Head of caudate nucleus (tissue), 42 donors: ENCODE measurements at places on chromosomes 13 and 19.

- no peak for DNase-seq
Measured at GRCh38 chr13:112058941-112059340, 8.0 kb upstream of the SOX1 start.

DNA sequence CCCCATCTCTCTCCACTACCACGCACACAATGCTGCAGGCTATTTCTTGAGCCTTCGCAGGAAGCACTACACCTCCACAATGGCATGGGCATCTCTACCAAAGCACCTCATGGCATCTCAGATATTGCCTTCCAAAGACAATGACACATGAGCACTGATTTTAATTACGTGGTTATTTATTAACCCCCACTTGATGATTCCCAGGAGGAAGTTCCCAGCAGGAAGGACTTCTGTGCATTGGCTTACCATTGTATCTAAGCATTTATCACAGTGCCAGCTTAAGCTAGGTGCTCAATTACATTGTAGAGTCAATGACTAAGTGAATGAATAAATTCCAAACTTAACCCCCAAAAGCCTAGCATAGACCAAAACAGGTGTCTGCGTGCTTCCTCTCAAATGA is 101.4 kb downstream of the ABCC4 start:
- no peak for DNase-seq

DNA sequence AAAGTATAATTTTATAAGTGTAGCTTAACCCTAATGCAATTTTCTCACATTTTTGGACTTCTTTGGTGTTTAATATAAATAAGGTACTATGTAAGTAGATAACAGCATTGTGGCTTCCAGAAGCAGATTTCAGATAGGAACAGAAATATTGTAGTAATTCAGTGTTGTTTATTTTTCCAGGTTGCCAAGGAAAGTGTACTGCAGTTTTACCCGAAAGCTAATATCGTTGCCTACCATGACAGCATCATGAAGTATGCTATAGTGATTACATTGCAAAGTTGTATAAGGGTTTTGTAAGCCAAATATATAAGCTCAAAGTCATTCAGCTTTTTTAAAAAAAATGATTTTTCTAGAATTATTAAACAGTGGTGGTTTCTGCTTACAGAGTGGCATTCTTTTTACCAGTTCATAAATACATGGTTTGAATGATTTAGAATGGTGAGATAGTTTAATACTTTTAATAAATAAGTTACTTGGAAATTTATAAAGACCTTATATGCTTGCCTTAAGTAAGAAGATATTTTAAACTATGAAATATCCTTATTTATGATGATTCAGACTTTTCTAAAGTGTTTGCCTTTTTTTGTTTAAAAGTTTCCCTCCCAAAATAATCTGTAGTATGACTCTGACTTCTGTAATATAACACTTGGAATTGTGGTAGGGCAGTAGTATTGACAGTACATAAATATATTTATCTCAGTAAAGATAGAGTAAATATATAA is 3.7 kb downstream of the UBA2 start:
- no peak for DNase-seq

- no peak for DNase-seq
Measured at GRCh38 chr19:17352608-17353280, 15.4 kb downstream of the GTPBP3 start.

- DNase-seq = no peak
Measured at GRCh38 chr19:54875506-54875905, 1.5 kb downstream of the FCAR start.

GRCh38 chr13:106133025-106133424 is 402.4 kb downstream of the EFNB2 start:
- no peak for DNase-seq

- no peak for DNase-seq
Measured at GRCh38 chr19:50712833-50713232, 6.8 kb downstream of the SHANK1 start.

- no peak for DNase-seq
Measured at GRCh38 chr13:67440236-67440975, 210.3 kb upstream of the PCDH9 start.

- DNase-seq = no peak
Measured at GRCh38 chr19:42226886-42227285, 6.8 kb downstream of the ZNF526 start.

DNA sequence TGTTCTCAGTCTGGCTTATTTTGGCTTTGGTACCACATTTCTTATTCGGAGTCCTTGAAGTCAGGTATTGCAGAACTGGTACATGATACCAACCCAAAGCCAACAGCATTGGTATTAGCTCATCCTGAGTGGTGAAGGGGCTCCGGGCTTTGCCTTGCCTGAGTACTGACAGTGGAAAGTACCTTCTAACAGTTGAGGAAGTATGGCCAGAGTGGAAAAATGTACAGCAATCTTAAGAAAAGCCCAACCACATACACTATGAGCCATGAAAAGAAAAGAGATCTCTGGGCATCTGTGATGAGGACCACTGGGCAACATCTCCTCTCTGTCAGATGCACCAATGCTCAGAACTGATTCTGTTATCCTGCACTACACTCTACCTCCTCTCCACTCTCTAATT is 8.3 kb downstream of the LCP1 start:
- DNase-seq = no peak

GRCh38 chr19:45901912-45902650 is at the start of gene MYPOP:
TSS of gene MYPOP (minus strand) at chr19:45902613. CDS start at chr19:45901773, 840 bp downstream.
- no peak for DNase-seq

DNA sequence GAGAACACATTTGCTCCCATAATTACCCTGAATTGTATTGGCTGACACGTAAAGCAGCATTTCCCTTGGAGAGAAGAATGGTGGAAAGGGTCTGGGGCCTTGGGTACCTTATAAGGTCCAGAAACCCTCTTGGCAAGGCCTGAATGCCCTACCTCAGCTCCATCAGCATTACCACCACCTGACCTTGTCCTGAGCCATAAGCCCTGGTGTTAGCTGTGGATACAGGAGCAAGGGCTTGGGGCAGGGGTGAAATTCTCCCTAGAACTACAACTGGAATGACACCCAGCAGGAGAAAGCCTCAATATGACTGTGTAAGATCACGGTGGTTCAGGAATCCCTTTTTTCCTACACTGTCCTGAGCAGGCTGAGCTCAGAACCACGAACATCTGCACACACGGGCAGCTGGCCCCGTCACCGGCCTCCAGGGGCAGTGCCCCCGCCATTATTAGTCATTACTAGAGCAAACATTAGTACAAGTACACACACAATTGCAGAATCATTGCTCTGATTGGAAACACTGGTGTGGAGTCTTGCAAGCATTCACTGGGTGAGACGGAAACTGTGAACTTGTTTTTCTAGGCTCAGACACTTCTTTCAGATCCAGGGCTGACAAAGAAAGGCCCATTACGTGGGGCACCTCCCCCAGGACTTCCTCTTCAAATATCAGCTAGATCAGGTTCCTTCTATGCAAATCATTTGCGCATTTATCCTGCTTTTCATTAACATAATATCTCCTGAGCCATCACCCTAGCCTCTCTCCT is 26.8 kb upstream of the MTIF3 start:
- no peak for DNase-seq

DNA sequence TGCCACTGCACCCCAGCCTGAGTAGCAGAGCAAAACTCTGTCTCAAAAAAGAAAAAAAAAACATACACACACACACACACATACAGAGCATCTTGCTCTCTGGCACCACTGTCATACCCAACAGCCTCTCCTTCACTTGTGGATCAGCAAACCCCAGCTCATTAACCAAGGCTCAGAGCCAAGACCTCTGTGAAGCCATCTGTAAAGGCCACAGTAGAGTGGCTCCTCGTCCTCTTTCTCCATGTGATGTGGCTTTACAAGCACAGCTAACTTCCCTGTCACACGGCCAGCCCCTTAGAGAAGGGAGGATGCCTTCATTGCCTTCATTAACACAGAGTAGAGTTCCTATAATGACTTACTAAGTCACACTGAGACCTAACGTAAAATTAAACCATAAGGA is 62.7 kb upstream of the LSM14A start:
- DNase-seq = no peak

DNA sequence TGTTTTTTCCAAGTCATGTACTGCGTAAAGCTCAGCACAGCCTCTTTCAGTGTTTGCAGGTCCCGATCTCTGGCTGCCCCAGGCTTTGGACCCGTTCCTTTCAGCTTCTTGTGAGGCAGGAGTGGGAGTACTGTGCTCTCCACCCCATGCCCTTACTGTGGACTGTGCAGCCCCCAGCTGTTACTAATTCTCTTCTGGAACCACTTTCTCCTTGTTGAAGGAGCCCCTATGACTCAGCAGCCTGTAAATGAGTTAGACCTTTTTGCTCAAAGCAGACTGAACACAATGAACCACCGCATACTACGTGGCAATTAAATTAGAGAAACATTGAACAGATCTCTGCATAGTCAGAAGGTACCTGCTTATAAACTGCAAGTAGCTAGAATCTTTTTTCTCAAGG is 39.0 kb downstream of the SERTM1 start:
- no peak for DNase-seq

DNA sequence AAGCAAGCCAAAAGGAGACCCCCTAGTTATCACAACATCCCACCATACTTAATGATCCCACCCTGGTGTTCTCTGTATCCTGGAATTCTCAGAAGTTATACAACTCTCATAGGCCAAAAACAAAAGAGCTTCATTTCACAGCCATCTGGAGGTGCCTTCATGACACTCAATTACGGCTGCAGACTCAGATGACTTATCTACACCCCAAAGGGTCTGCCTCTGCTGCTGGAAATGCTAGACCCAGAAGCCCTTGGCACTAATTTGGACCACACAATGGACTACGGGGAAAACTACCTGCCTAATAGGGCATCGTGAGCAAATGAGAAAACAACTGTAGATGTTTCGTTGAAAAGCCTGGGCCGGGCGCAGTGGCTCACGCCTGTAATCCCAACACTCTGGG is 40.2 kb downstream of the BRD4 start:
- no peak for DNase-seq

- DNase-seq = no peak
Measured at GRCh38 chr13:42214446-42214845, 57.5 kb upstream of the AKAP11 start.

DNA sequence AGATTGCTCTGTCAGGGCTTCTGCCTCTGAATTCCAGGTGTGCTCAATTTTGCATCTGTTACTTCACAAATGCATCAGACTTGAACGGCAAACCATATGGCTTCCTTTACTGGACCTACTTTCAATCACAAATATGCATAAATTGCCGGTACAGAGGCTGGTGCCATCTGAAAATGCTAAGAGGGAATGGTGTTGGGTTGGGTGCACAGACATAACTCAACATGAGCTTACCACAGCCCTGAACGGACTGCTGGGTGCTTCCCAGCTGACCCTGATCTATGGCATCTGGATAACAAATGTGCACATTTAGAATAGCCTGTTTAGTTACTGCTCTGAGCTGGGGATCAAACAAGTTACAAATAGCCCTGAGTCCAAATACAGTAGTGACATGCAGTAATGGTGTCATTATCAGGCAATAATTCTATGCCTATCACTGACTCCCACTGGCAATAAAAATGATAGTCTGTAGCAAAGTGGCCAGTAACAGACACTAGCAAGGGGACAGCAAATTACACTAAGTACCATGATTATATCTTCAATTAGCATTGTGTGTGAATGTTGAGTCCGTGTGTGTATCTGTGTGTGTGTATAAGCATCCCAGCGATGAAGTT is 927.3 kb downstream of the DIAPH3 start:
- DNase-seq = no peak

DNA sequence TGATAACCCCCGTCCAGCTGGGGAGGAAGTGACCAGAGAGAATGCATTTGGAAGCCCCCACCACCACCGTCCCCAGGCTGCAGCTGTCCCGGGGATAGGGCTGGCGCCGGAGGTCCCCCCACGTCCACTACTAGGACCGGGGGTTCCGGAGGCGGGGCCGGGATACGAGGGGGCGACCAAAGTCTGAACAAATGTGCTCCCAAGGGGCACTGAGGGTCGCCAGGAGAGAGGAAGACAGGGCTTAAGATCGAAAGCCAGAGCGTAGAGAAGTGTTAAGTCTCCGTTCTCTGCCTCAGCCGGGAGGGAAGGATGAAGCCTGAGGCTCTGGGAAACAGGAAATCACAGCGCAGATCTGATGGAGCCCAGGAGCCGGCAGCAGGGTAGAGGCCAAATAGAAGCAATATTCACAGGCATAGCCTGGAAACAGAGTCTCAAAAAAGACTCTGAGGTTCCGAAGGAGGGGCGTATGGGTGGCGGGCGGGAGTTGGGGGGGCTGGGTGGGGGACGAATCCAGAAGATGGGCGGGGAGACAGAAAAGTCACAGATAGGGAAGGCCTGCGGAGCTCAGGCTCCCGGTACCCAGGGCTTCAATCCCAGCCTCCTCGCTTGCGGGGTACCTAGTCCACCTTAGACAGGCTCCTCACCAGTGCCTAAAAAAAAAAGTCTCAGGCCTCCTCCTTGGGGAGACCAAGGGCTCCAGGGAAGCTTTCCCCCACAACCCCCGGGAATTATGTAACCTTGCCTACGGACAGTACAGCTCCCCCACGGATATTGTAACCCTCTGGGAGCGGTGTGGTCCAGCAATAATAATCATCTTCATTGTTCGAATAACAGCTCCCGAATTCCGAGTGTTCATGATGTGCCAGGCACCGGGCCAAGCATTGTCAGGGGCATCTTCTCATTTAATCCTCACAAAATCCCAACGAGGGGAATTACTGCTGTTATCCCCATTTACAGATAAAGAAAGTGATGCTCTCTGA is 1.1 kb upstream of the ERF start:
- DNase-seq = peak; percentile 68

DNA sequence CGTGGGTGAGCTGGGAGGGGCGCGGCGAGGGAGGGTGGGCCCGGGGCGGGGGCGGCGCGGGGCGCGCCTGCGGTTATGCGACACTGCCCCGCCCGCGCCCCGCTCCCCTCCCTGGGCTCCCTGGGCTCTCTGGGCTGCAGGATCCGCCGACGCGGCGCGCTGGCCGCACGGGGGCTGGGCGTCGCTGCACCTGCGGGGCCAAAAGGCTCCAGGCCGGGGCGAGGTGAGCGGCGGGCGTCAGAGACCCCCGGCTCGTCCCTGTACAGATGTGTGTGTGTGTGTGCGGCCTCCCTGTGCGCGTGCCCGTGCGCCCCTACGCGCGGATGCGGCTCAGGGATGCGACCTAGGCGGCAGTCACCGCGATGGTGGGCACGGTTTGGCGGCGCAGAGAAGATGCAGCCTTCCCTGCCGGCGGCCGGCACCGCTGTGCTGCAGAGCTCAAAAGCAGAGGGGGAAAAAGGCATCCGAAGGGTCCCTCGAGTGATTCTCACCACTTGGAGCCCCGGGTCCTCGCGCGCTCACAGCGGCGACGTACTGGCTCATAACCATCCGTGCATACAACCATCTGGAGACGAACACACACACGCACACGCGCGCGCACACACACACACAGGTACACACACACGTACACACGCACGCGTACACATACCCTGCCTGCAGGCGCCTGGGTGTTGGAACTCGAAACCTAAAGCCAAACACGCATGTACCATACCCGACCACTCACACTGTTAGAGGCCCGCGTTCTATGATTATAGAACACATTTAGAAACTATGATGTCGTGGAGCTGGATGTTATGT is 709 bp downstream of the ATP8A2 start:
- DNase-seq = peak; percentile 67

GRCh38 chr13:76329866-76330580 is 556.2 kb downstream of the KCTD12 start:
- no peak for DNase-seq

- no peak for DNase-seq
Measured at GRCh38 chr13:47858042-47859025, 142.7 kb downstream of the SUCLA2 start.
